Placental pericyte (primary cell): ENCODE measurements at places on chromosomes 11 and 22. TPM values are rescaled to one million over a fixed set of nuclear protein-coding genes. Genes with fewer than 3 reads are reported as not detected.

Gene RIMBP3C
- total RNA-seq: 0.22 and 0.43 TPM in 2 replicates

Gene SIK2
- 6.8 and 12.6 TPM in 2 replicates for total RNA-seq

Gene SEPTIN3
- total RNA-seq: 0.14 TPM in 1 of 2 replicates, not detected in the other

Gene VSIG10L2
- not detected in 2 replicates for total RNA-seq

Gene CHADL
- total RNA-seq: 0.57 and 1.1 TPM in 2 replicates

Gene KRTAP5-10
- total RNA-seq: not detected in 2 replicates

Gene TRIM48
- total RNA-seq: not detected in 2 replicates

Gene OR2AT4
- total RNA-seq: not detected in 2 replicates

Gene CST6
- 0.29 TPM in 1 of 2 replicates, not detected in the other for total RNA-seq
